ENCODE measurements at places on chromosomes 7 and 10.

DNA sequence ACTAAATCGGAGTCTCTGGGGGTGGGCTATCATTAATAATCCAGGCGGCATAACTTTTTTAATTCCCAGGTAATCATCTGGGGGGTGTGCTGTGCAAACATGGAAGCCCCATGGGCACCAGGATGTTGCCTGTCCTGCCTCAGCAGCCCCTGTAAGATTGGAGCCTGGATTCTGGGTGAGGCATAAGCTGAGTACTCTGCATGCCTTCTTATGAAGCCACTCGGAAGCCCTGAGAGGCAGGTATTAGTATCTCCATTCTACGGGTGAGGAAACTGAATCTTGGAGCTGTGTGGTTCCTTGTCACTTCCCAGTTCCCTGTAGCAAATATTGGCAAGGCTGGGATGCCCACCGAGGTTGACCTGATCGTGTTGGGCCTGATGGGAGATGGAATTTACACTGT, 7.4 kb upstream of the OPN4 start:
- DNase-seq: no peak

DNA sequence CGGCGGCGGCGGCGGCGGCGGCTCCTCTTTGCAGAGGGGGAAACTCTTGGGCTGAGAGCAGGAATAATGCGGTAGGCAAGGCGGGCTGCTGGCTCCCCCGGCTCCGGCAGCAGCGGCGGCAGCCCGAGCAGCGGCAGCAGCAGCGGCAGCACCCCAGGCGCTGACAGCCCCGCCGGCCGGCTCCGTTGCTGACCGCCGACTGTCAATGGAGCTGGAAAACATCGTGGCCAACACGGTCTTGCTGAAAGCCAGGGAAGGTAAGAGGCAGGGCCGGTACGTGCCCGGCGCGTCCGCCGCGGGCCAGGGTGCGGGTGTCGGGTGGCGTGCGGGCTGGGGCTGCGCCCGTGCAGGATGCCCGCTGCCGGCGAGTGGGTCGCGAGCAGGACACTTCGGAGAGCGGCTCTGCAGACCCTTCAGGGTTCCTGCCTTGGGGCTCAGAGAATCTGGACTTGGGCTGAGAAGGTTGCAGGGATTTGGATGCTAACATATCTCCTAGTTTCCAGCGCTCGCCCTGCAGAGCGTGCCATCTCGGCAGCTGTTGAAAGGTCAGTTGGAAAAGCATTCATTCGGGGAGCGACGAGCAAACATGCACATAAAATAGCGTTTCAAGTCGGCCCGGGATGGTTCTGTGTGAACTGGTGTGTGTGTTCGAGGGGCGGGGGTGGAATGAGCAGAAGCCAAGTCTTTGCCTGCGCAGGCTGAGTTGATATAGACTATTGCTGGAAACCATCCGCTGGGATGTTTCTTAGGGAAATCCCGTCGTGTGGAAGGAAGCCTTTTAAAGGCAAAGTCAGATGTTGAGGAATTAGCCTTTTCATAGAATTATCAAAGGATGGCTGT, 562 bp downstream of the GRK5 start:
- no peak for DNase-seq

GRCh38 chr10:112811741-112812551, 138.1 kb upstream of the TCF7L2 start:
- no peak for DNase-seq

DNA sequence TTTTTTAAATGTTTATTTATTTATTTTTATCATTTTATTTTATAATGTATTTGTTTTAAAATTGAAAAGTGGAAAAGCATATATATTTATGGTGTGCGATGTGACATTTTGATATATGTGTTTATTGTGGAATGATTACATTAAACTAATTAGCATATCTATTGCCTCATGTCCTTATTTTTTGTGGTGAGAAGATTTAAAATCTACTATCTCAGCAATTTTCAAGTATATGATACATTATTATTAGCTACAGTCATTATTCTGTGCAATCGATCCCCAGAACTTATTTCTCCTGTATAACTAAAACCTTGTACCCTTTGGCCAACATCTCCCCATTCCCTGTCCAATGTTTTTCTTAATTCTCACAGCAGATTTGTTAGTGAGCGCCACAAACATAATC, 115.6 kb upstream of the SHH start:
- no peak for DNase-seq

GRCh38 chr7:36011588-36011965, 141.5 kb upstream of the EEPD1 start:
- DNase-seq: no peak

DNA sequence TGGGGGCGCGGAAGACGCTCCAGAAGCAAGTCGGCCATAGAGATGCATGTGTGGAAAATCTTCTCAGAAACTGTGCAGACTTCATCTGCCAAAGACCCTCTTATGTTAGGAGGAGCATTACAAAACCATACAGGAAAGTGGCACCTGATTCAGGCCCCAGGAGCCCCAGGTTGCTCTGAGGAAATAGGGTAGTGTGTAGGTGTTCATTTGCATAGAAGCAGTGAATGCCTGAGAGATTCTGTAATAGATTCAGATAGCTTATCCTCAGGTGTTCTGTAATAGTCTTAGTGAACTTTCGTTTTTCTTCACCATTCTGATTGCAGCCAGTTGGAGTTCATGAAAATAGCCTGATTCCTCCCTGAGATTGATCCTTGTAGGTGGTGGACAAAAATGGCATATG, 106.4 kb upstream of the GJD4 start:
- no peak for DNase-seq

DNA sequence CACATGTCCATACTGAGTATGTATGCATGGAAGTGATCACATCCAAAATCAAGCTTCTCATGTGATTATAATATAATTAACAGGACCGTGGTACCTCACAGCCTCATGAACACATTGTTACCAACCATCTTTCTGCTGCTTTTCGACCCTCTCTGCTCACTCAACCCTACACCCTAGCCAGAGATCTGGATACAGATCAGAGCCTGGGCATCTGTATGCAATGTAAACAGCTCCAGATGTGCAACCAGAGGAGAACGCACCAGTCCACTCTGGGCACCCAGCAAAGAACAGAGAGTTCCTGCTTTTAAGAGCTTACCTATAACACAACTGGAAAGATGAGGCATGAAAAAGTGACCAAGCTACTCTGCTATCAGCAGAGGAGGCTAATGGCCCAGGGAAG, 145.1 kb downstream of the FGFR2 start:
- no peak for DNase-seq

GRCh38 chr10:79007421-79008319, 61.1 kb upstream of the ZMIZ1 start:
- DNase-seq: no peak

- DNase-seq: no peak
These were observed 659.7 kb upstream of the IGFBP3 start for GRCh38 chr7:46580766-46581165.

DNA sequence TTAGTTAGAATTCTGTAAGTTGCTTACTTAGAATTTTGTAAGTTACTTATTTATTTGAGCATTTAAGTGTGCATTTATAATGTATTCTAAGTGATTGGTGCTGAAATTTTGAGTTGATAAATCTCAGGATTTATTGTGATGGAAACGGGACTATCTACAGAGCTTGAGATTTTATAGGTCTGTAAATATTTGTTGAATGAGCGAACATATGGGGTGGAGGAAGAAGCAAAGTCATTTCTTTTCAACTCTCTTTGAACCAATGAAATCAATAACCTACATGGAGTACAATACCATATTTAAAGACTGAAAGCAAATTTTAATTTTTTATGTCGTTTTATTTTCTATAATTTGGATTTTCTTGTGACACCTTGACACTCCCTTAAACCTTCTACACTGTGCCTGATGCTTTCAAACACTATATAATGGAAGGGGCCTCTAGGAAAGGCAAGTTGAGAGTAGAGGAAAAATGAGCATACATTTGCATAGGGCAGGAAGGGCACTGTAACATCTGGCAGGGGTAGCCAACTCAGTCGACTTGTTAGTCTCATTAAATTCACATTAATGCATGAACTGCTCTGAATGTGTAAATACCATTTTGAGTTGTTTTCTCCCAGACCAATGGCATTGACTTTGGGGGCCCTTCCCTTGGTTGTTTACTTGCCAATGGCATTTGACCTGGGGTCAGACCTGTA, 204.2 kb downstream of the DYNC1I1 start:
- no peak for DNase-seq

GRCh38 chr7:6258440-6259182, 13.8 kb downstream of the CYTH3 start:
- DNase-seq: no peak

DNA sequence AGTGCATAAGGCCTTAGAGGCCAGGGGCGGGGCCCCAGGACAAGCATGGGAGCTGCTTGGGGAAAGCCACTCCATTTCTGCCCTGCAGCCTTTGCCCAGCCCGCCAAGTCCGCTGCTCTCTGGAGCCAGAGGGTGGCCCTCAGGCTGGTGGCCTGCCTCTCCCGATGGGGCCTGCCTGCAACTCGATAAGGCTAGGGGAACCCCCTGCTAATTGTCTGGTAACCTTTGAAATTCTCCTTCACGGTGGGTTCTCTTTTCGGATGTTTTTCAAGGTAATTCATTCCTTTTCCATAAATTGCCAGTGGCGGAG, 94.9 kb downstream of the ZMIZ1 start:
- DNase-seq: no peak

DNA sequence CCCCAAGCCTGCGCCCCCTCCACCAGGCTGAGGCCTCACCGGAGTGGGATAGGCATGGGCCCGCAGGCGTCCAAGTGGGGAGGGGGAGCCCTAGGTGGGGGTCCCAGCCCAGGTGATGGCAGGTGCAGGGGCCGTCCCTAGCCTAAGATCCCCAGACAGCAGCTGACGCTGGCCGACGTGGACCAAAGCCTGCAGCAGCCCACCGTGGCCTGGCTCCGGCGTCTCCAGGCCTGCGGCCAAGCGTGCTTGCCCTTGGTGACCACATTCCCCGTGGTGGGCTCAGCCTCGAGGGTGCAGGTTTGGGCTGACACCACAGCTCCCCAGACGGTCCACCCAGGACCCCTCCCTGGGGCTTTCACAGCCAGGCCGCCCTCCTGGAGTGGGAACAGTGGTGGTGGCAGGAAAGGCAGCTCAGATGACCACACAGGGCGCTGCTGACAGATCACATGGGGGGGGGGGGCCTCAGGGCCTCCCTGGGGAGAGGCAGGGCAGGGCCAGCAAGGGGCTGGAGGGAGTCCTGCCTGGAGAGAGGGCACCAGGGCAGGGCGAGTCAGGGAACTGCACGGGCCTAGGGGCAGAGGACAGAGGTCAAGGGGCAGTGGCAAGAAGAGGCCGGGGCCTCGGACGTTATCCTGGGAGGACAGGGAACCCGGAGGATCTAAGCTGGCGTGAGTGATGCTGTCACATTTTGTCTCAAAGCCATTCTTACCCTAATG, 767 bp upstream of the ADAM8 start:
- no peak for DNase-seq

All from NCI-H2029 (cell line).